IPS DF 19.7 (cell line): ENCODE measurements at places on chromosomes 7 and 10.
A peak's percentile ranks its signal among the peaks of the same experiment; 100 is the strongest.

- DNase-seq, result no peak
Observed at GRCh38 chr10:45404770-45405120, 30.7 kb downstream of the ALOX5 start.

DNA sequence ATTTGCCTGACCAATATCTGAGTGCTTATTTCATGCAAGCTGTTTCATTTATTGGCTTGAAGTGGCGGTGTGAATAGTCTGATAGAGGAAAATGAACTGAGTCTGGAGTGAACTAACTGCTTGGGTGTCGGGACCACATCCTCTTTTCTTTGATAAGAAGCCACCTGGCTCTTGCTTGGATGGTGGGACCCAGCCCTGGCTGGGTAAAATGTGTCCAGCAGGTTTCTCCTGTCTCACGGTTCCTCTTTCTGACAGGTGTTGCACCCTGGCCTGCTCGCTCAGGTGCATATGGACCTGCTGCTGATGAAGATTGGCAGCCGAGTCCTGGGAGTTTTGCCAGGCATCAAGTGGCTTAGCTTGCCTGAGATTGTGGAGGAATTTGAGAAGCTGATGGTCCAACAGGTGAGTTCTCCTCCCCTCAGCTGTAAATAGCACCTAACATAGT is 1.6 kb downstream of the ADCK2 start:
- DNase-seq, result no peak

- no peak for DNase-seq
Observed at GRCh38 chr10:100632027-100632426, 96.3 kb downstream of the HIF1AN start.

GRCh38 chr7:148633761-148634160 is 43.2 kb downstream of the C7orf33 start:
- no peak for DNase-seq

- DNase-seq, result no peak
Observed at GRCh38 chr10:131396121-131397050, 84.9 kb upstream of the TCERG1L start.

- no peak for DNase-seq
Observed at GRCh38 chr7:31190906-31191305, 138.8 kb downstream of the ADCYAP1R1 start.

DNA sequence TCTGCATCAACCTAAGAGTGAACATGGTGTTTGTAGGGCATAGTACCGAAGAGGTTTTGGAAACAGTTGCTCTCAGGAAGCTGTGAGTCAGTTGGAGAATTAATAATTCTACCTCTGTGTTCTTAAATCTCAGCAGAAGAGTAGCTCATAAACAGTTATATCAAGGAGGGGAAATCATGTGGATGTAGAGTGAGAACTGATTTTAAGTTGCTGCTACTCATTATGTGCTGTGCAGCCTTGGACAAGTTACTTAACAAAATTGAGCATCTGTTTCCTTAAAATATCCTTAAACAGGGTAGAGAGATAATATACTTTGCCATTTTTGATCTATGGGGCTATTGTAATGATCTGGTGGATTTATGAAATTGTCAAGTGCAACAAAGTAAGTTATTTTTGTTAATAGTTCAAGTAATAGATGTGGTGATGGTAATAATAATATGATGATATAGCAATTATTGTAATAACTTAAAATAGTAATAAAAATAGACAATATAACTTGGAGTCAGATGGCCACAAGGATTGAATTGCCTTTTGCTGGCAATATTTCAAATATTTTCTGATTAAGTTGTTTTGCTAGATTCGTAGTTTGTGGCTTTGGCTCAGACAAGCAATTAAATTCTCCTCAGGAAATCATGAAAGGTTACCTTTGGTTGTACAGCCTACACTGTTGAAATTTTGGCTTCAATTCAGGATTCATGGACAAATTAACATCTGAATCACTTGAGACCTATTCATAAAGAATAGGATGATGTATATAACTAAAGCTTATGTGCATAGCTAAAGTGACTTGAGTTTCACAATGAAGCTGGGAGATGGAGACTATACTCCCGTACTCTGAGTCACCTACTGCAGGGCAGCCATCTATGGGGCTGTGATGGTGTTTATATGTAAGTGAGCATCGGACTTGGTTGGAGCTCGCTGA is 228.5 kb downstream of the CDK14 start:
- DNase-seq, result no peak

- DNase-seq, result no peak
Observed at GRCh38 chr7:151459726-151460473, 20.0 kb upstream of the CRYGN start.

DNA sequence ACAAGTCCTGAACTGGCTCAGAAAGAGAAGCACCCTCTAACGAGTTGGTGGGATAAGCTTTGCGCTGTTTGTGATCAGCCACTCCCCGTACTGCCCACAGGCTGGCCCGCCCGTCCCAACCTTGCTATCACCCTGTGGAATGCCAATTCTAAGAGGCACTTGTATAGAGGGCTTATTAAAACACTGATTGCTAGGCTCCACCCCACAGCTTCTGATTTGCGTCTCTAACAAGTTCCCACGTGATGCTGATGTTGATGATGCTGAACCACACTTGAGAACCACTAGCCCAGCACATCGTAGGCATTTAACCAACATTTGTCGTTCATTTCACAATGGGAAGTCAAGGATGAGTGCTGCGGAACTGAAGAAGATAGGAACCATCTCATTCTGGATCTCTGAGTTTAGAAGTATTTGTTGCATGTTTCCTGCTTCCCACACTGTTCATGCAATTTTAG is 12.7 kb upstream of the GSAP start:
- no peak for DNase-seq

DNA sequence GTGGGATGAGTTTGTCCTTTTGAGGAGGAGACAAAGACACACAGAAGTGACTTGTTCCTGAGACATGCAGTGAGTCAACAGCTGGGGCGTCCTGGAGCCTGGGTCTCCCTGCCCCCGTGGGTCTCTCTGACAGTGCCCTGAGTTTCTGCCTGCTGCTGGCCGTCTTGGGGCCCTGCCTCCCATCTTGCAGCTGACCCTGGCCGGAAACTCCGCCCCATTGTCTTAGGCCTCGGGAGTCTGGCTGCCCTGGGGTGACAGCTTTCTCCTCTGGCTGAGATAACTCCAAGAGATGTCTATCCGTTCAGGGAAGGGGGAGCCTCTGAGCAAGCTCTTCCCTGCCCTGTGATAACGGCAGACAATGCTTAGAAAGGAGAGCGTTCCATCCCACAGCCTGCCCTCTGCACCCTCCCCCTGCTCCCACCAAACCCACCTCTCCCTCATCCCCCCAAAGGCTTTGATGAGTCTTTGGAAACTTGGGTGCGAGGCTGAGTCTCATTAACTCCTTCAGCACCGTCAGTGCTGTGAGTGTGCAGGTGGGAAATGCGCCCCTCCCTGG is 69.5 kb upstream of the PODXL start:
- DNase-seq, result peak; percentile 86

DNA sequence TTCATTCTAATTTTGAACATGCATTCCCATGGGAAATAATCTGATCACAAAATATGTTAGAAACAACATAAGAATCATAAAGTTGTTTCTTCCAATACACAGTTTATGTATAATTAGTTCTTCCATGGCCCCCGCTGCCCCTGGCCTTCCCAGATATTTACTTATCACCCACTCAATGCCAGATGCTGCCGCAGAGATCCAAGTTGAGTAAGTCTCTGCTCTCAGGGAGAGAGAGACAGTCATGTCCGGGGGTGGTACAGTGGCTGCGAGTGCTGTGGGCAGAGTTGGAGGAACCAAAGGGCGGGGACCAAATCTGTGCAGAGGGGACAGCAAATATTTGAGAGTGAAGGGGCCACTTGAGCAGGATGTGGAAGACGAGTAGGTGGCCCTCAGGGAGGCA is 37.1 kb downstream of the COL26A1 start:
- DNase-seq, result no peak

DNA sequence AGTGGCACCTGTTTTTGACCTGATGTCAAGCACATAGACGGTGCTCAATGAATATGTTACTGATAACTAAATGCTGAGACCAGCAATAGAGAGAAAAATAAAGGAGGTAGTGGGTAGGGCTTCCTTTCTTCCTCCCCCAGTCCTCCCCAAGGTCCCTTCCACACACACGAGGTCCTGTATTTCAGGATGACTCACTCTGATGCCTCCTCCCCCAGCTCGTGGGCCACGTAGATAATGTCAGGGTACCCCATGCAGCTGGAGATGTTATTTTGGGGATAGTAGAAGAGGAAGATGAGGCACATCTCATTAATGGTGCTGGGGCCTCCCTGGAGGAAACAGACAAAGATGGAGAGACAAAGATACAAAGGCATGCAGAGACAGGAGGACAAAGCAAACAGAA is 17.3 kb downstream of the PRSS58 start:
- DNase-seq, result no peak

DNA sequence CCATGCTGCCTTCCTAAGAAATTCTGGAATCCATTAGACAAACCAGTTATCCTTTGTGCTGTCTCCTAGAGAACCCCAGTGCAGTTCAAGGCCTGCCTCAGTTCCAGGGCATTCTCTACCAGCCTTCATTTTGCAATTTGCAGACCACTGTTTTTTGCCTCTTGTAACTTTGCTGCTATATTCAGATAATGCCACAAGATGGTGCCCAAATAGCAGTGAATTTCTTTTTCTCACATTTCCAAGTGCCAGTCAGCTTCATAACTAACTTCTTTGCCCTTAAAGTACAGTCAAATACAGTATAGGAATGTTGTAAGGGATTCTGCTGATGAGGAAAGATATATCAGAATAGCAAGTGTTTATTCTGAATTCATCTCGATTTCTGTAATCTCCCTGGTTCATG is 25.2 kb downstream of the LOXL4 start:
- DNase-seq, result no peak

DNA sequence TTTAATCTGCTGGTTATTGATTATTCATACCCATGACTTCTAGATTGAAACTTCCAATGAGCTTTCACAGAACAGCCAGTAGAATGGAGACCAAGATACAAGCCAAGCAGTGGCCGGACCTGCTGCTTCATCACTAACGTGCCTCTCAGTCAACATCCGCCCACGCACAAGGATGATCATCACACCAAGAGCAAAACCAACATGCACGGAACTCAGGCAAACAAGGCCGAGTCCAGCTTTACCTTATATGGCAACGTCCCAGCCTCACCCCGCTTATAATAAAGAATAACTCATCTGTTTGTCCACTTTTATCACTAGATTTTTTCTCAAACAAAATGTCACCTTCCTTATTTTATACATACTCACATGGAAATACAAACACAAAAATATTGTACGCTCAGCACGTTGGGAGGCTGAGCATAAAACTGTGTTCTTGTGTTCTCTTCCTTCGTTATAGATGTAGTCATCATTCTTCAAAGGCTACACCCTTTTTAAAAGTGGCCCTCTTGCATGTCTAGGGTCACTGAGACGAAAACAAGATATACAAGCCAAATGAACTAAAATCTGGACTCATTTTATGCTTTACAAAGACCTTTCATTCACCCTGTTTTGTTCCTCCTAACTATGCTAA is 122.7 kb downstream of the SFMBT2 start:
- no peak for DNase-seq

DNA sequence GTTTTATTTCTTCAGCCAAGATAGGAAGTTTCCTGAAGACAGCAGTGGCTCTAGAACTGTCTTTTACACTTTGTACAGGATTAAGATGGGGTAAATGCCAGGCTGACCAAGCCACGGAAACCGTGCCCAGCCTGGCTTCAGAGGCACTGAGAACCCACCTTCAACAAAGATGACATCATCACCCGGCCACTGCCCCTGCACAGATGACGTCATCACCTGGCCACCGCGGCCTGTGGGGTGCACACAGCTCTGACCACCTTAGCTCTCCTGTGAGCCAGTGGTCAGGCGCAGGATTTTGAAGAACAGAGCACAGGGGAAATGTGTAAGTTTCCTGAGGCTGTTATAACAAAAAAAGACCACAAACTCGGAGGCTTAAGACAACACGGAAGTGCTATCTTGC is 486.4 kb upstream of the MKI67 start:
- DNase-seq, result no peak

DNA sequence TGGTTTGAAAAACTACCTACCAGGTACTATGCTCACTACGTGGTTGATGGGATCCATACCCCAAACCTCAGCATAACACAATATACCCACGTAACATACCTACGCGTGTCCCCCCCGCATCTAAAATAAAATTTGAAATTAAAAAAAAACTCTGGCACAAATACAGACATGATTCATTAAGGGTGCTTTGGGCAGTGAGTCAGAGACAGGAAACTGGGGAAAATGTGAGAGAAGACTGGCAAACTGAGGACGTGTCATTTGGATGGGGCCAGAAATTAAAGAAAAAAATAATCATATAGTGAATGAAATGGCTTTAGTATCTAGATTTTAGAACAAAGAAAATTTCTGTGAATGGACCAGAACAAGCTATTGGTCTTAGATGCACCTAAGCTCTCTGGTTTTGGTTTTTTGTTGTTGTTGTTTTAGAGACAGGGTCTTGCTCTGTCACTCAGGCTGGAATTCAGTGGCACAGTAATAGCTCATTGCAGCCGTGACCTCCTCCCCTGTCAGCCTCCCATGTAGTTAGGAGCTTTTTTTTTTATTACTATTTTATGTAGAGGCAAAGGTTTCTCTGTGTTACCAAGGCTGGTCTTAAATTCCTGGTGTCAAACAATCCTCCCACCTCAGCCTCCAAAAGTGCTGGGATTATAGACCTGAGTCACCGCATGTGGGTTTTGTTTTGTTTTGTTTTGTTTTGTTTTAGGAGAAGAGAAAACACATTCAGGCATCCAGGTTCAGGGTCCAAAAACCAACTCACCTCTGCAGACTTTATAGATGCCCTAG is 5.9 kb upstream of the PRSS58 start:
- DNase-seq, result no peak

- DNase-seq, result no peak
Observed at GRCh38 chr7:138866353-138866752, 68.4 kb upstream of the ATP6V0A4 start.

- DNase-seq, result no peak
Observed at GRCh38 chr7:81937091-81937490, 167.2 kb upstream of the HGF start.

GRCh38 chr10:35563261-35563891 is 41.8 kb upstream of the GJD4 start:
- peak; percentile 28 for DNase-seq

GRCh38 chr10:101106351-101106750 is 24.7 kb upstream of the TLX1 start:
- DNase-seq, result no peak

DNA sequence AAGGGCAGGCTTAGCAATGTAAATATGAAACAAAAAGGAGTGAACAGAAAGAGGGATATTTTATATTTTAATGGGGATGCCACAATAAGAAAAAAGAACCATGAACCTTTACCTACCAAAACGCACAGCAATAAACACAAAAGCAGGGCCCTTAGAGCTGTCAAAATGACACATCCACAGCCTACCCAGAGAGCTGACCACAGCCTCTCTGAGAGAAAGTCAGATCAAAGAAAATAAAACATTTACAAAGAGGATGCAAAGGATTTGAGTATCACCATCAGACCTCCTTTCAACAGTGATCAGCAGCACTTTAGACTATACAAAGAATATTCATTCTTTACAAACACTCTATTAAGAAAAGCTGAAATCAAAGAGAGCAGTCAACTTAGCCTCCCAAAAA is 52.9 kb downstream of the ERCC6 start:
- no peak for DNase-seq

GRCh38 chr10:125407000-125407502 is 246.7 kb upstream of the CTBP2 start:
- DNase-seq, result no peak
